ENCODE measurements at places on chromosomes 5 and 9.
A peak's percentile ranks its signal among the peaks of the same experiment; 100 is the strongest.

DNA sequence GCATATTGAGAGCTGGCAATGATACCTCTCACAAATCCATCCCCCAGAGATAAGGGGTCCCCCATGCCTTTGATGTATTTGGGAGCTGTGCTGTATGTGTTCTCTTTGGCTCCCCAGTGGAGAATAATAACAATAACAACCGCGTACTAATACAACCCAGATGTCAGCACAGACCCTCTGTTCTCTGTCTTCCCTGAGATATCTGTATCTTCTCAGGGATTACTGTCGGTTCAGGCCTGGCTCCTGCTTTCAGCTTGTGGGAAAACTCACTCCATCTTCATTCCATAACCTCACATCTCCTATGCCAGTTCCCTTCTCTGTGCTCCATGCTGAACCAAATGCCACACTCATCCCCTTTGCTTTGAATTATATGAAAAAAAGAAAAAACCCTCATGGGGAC is 76.2 kb downstream of the TMC1 start:
- no peak for DNase-seq

GRCh38 chr5:116922532-116922931 is 347.9 kb upstream of the SEMA6A start:
- DNase-seq, result no peak

DNA sequence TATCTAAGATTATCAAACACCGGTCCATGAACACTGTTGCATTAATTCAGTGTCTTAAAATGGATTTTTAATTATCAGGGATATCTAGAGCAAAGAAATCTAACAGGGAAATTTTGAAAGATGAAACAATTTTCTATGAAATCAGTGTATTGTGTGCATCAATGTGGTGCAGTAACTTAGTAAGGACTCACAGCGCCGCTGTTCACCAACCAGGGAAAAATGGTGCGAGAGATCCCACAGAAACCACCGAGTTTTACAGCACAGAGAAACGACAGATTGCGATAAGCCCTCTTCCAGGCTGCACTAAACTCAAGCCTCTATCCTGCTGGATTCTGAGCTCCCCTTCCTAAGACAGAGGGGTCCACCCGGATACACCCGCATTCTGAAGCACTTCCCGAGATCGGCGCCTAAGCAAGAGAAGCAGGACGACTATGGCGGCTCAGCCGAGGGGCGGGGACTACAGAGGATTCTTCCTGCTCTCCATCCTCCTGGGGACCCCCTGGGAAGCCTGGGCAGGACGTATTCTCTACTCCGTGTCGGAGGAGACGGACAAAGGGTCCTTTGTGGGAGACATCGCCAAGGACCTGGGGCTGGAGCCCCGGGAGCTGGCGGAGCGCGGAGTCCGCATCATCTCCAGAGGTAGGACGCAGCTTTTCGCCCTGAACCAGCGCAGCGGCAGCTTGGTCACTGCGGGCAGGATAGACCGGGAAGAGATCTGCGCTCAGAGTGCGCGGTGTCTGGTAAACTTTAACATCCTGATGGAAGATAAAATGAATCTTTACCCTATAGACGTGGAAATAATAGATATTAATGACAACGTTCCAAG is at the start of gene PCDHGA7:
Gene PCDHGA7 (plus strand): TSS at position 274 of the 826 bp plus-strand sequence. CDS start 158 bp downstream, at position 432.
- peak; percentile 7 for DNase-seq

DNA sequence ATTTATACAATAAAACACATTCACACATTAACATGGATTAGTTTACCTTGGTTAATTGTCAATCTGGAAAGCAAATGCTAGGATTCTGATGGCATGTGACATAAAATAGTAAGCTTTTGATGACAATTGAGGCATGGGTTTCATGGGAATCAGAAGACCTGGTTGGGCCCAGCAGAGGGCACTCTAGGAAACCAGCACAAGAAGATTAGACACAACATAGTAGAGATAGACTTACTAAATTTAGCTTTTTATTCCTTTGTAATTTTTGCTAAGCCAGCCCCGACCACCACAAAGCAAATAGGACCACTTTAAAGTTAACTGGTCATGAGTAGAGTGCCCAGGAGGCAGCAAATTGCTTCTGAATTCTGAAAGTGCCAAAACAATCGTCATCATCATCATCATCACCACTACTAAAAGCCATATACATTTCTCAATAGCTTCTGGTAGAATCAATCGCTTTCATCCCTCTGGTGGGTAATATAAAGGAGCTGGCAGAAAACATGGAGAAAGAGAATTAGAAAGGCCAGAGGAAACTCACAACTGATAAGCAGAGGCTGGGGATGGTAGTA is 163.2 kb downstream of the ARRDC3 start:
- DNase-seq, result peak; percentile 29

DNA sequence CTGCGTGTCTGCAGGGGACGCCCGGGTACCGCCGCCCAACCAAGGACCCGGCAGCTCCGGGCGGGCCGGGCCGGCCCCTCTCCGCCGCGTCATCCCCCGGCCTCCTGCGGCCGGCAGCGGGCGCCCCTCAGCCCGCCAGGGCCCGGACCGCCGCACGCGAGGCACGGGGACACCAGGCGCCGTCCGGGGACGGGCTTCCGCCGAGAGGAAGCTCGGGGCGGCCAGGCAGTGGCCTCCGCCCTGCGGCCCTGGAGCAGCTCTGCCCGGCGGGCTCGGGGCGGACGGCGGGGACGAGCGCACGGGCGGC is 373 bp downstream of the FBXW5 start:
- DNase-seq, result peak; percentile 77

DNA sequence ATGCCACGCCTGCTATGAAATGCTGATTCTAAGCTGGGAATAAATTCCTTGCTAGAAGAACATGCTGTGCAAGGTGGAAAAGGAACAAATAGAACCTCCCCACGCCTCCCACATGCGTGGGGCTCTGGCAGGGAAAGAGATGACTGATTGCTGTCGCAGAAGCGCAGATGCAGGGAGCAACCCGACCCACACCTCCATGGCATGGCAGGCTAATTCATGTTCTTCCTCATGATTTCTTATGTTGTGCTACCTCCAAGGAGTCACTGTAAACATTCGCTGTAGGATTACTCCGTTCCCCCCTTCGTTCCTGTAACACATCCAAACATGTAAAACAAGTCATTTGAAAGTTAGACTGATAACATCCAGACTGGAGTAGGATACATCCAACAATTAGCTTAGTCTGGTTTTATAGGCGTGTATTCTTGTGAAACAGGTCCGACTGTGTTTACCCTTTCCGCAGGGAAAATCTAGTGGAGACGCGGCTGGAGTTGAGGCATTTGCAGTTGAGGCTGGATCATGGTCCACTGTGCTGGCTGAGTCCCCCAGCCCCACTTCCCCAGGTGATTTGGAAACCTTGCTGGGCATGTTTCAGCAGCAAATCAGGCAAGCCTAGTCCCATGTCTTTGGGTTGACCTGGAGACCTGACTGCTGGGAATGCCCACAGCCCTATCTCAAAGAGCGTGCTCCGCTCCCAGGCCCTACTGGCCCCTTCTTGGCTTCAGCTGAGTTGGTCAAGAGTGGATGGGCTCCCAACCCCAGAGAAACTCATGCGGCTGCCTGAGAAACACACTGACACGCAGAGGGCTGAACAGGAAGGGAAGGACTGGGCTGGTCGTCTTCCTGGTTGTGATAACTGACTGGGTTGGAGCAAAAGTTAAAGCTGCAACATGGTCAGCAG is 24.8 kb upstream of the ANKRD33B start:
- no peak for DNase-seq

- peak; percentile 30 for DNase-seq
Measured at GRCh38 chr9:21796768-21797167, 5.7 kb upstream of the MTAP start.

GRCh38 chr9:18778846-18779245 is 254.2 kb downstream of the SAXO1 start:
- no peak for DNase-seq

GRCh38 chr5:42894057-42894456 is 82.4 kb upstream of the SELENOP start:
- DNase-seq, result no peak

- DNase-seq, result no peak
Measured at GRCh38 chr9:136062657-136063439, 32.2 kb downstream of the NACC2 start.

DNA sequence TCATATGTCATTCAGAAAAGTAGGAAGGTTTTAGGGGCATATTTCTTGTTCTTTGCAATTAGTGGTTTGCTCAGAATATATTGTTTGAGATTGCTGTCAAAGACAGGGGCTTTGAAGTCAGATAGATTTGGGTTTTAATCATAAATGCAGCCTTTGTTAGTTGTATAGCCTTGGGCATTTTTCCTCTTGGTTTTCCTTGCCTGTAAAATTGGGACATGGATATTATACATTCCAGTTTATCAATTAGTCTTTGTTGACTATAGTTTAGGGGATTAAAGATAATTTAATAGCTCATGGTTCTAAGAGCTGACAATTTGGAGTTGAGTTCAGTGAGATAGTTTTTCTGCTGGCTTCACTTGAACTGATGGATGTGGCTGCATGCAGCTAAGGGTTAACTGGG is 88.9 kb downstream of the DMAC1 start:
- DNase-seq, result no peak

DNA sequence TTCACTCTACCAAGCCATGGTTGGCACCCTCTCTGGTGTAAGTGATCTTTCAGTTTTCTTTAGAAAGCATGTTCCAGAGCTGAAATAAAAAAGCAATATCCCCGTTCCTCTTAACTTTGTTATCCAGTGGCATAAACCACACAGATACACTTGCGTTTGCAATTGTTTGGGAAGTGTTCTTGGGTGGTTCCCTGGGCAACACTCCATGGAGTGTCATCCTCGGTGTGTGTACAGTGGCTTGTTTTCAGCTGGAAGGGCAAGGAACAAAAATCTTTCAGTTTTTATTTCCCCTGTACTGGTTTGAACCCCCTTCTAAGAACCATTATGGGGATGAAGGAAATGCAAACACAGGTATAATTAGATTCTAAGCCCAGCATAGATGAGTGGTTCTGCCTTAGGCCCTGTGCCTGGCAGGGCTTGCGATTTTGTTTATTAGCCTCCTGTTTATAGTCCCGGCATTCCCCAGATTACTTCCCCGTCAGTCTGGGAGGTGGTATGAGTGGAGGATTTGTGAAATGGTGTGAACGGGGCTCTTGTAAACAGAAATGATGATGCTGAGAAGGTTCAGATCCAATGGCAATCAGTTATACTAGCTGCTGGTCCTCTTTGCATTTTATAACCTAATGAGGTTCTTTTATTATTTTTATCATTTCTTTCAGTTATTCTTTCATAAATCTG is 76.0 kb upstream of the CD180 start:
- DNase-seq, result no peak

DNA sequence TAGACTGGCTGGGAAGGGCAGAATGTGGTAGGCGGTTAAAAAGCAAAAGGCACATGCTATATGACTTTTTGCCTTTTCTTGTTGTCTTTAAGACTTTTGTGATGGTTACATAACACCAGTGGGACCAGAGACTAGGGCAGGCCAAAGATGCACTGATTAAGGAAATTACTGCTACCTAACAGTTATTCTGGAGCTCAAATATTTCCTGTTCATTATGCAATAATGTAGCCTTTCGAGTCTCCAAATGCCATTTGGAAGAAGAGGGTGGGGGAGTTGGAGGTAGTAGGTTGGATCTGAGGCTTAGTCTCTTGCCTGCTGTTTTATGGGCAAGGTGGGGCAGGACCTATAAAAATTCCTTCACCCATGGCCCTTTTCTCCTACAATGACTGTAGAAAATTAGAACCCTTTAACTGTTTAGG is 51.7 kb downstream of the SH3GL2 start:
- no peak for DNase-seq

- DNase-seq, result no peak
Measured at GRCh38 chr9:16207161-16207560, 654.3 kb downstream of the CCDC171 start.

DNA sequence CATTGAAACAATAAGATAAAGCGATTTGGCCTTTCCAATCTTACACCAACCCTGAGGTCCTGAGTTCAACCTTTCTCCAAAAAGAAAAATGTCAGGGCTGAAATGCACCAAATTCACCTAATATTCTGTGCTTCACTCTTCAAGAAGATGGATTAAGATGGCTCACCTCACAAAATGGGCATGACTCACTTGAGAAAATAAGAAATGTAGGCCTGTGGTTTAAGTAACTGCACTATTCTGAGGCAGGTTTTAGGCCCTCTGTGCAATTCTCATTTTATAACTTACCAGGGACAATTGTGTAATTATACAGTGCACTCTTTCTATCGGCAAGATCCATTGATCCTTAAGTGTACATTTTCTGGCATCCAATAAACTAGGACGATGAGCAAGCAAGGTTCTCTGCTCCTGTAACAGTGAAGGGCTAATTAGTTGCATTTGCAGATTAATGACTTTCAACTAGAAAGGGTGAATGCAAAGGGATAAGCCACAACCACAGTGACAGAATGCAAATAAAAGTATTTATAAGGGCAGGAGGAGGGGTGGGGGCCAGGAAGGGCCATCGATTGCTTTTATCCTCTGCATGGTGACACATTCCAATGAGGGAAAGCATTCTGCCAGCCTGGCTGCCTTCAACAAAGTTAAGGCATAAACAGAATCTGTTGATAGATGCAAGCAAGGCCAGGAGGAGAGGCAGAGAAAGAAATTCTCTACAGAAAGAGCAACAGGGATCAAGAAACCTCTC is 214.5 kb downstream of the CAAP1 start:
- DNase-seq, result no peak

DNA sequence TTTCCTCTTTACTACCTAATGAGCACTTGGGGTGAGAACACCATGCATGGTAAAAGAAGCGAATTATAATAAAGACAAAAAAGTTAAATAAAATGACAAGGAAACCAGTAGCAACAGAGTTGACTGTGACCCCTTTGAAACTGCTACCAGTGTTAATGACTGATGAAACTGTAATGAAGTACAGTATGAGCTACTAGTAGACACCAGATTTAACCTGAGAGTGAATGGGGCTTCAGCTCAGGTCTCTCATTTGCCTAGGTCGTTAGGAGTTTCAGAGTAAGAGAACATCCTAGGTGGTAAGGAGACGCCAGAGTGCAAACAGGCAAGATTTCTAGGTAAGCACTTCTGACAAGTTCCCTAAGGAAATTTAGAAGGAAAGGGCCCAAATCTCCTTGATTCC is 346.4 kb downstream of the BNC2 start:
- no peak for DNase-seq

DNA sequence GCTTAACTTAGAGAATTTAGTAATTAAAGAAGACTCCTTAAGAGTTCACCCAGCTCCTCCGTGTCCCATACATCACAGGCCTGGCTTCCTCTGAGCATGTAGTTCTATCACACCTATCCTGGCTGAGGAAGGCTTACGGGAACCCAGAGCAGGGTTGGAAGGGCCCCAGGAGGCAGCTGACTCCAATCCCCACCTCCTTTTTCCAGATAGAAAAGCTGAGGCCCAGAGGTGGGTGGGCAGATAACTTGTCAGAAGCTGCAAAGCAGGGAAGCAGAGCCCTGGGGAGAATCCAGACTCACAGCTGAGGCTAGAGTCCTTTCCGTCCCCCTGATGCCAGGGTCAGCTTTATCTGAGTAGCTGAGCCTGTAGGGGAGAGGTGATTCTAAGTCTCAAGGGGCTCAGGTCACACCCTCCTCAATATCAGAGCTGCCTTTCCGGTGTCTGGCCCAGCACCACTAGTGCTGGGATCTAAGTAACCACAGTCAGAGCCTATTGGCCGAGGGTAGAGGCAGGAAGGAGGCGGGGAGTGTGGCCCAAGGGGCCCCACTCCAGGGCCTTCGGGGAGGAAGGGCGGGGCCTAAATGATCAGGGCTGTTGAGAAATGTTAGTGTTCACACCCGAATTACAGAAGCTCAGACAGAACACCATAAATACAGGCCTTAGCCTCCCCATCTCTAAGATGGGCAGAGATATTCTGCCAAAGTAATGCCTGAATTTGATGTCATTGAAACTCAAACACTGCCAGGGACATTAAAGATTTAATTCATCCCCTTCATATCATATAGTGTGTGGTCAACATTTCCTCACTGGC is 9.9 kb downstream of the CCDC69 start:
- DNase-seq, result peak; percentile 85

Data from suppressor macrophage treated with lipopolysaccharide for 1 hour (primary cell).